Hindlimb muscle (tissue), 1 donor: ENCODE measurements at places on chromosomes 2 and 18. TPM values are rescaled to one million over a fixed set of nuclear protein-coding genes. Genes with fewer than 3 reads are reported as not detected.

Gene SCN2A
- not detected for polyA plus RNA-seq

Gene NDC80
- 8.9 TPM for polyA plus RNA-seq

Gene ALPG
- not detected for polyA plus RNA-seq

Gene UPP2
- polyA plus RNA-seq: not detected

Gene DSG4
- polyA plus RNA-seq: not detected

Gene AKAIN1
- polyA plus RNA-seq: not detected

Gene ALS2
- polyA plus RNA-seq: 17.5 TPM

Gene GRHL1
- 1.9 TPM for polyA plus RNA-seq

Gene LINC00305
- polyA plus RNA-seq: not detected

Gene ESPNL
- 1.2 TPM for polyA plus RNA-seq

Gene IL1RL1
- polyA plus RNA-seq: 0.41 TPM

Gene MAPRE3
- 41.2 TPM for polyA plus RNA-seq
